ENCODE measurements at places on chromosomes 16 and 17.

GRCh38 chr17:79630126-79630525 lies 19.3 kb upstream of the RBFOX3 start:
- no peak for DNase-seq

- no peak for DNase-seq
Observed at GRCh38 chr16:15443753-15444152, 9.4 kb downstream of the BMERB1 start.

GRCh38 chr17:61451538-61452300 lies 503 bp upstream of the TBX4 start:
- peak; percentile 22 for DNase-seq

DNA sequence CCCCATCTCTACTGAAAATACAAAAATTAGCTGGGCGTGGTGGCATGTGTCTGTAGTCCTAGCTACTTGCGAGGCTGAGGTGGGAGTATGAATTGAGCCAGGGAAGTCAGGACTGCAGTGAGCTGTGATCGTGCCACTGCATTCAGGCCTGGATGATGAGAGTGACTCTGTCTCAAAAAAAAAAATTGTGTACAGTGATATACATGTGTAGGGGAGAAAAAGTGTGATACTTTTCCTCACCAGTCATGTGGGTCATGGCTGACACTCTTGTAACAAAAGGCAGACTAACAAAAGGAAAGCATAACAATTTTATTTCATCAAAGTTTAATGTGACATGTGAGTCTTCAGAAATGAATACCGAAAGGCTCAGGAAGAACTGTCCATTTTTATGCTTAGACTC lies 2.0 kb upstream of the ABCC12 start:
- DNase-seq, result no peak

GRCh38 chr17:67829331-67829730 lies 4.0 kb downstream of the BPTF start:
- no peak for DNase-seq

DNA sequence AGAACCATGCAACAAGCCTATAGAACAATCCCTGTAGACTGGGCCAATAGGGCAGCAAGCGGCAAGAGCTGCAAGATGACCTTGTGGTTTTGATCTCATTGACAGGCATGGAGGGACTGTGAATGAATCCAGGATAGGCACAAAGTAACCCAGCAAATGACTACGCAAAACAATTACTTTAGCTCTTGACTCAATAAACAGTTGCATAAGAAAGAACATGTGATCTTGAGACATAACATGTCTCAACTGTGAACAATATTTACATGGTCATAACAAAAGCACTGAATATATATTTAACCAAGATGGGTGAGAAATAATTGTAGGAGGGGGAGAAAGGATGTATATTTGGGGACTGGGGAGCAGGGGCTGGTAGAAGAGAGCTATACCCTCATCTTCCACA lies 313.7 kb upstream of the CDH5 start:
- no peak for DNase-seq

DNA sequence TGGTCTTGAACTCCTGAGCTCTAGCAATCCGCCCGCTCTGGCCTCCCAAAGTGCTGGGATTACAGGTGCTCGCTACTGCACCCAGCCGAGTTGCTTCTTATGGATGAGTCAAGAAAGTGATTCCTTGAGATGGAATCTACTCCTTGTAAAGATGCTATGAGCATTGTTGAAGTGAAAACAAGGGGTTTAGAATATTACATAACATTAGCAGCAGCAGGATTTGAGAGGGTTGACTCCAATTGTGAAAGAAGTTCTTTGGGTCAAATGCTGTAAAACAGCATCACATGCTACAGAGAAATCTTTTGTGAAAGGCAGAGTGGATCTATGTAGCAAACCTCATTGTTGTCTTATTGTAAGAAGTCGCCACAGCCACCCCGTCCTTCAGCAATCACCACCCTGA lies 72.7 kb downstream of the NT5M start:
- no peak for DNase-seq

DNA sequence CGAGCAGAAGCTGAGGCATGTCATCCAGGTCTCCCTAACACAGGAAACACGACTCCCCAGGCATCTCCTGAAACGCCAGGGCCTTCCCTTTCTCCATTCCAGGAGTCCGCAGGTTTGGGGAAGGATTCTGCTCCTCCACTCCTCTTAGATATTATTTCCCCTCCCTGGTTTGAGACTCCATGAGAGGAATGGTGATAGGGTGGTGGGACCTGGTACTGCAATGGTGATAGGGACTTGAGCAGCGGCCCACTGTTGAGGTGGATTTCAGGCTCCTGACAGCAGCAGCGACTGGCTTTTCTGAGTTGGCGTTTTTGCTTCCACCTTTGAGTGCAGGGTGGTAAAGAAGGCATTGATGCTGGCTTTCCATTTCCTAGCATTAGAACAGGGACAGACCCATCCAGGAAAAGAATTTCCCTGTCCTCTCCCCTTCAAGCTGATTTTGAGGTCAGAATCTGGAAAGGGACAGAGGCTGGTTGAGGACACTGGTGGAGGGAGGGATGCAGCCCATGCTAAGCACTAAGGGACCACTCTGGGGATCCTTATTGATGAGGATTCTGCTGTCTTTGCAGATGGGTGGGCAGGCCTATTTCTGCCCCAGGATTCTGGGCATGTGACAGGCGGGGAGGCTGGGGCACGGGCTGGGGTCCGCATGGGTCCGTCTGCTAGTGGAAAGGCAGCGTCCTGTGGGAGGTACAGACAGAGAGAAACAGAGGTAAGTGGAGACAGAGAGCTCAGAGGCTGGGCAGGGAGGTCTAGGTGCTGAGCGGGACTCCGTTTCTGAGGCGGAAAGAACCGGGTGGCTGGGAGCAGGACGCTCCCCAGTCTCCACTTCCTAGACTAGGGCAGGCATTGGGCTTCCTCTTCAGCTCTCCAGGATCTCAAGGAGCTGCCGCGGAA lies 1.3 kb upstream of the TBX4 start:
- no peak for DNase-seq

- peak; percentile 23 for DNase-seq
Observed at GRCh38 chr16:84138824-84139627, 6.0 kb downstream of the HSDL1 start.

- no peak for DNase-seq
Observed at GRCh38 chr17:3657874-3658783, 10.2 kb downstream of the TAX1BP3 start.

DNA sequence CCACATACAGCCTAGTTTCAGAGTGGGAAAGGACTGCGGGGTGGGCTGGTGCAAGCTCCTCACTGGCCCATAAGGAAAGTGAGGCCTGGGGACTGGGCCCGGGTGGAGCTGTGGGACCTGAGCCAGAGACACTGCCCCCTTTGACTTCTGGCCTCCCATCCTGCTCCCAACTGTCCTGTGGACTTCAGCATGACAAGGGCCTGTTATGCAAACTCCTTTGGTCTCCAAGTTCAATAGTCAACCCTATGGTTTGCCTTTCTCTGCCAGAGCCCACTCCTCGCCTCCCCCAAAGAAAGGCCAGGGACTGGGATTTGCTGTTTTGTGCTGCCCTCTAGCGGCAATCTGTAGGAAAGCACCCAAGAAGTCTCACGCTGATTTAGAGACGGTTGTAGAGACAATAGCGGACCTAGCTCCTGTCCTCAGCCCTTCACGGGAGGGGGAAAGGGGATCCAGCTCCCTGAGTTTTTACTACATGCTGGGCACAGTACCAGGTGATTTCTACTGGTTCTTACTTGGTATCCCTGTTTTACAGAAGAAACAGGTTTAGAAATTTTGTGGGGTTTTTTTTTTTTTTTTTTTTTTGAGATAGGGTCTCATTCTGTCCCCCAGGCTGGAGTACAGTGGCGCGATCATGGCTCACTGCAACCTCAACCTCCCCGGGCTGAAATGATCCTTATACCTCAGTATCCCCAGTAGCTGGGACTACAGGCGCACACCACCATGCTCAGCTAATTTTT lies 1.2 kb upstream of the TLCD3B start:
- peak; percentile 58 for DNase-seq

DNA sequence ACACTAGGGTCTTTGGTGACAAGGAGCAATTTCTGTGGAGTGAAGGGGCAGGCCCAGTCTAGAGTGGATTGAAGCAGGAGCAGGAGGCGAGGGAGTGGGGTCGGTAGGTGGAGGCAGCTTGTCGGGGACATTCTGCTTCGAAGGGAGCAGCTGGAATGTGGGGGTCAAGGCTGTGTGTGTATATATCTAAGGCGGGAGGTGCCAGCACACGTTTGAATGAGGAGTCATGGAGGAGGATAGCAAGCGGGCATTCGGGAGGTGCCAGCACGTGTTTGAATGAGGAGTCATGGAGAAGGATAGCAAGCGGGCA lies 17.7 kb downstream of the NT5M start:
- DNase-seq, result no peak

DNA sequence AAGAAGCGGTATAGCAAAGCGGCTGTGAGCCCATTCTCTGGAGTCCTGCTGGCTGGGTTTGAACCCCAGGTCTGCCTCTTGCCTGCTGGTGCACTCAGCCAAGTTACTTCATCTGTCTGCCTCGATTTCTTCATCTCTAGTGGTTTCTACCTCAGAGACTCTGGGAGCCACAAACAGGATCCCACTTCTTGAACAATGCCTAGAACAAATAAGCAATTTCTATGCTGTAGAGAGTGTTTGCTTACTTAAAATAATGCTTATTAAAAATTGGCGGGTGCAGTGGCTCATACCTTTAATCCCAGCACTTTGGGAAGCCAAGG lies 75.5 kb downstream of the CMIP start:
- DNase-seq, result no peak

DNA sequence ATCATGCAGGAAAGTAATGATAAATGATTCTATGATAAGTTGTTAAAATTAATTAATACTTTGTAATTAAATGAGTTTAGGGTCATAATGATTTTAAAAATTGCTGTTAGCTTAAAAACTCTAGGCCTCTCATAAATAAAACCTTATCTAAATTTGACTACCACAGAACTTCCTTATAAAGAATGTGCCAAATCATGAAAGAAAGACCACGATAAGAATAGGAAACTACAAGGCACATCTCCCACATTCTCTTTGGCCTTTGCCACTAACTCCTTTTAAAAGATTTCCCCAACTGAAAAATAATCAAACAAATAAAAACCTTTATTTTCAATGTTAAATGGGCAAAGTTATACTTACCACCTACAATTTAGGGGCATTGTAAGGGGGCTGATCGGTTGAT lies 164.6 kb upstream of the C17orf78 start:
- DNase-seq, result no peak

DNA sequence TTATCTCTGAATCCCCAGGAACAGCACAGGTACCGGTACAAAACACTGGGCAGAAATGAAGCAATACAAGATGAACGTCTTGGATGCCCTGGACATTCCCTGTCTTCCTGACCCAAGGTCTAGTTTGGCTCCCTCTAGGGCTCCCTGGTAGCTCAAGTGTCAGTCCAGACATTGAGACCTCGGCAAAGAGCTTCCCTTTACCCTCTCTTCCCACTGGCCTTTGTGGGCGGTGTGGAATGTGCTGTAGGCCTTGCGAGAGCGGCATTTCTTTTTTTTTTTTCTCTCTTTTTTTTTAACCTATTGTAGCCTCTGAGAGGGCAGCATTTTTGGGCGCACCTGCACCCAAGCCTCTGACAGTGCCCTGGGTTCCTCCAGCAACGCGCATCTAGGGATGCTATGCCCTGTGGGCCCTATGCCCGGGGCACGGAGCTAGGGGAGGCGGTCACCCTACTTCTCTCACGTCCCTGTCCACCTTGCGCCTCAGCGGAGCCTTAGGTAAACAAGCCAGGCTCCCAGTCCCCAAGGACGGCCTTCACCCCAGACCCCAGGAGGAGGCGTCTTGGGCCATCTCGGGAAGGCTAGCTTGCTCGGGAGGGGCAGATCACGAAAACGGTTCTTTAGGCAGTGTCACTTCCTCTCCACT lies 1.2 kb upstream of the NFATC3 start:
- no peak for DNase-seq

GRCh38 chr17:79007504-79008381 lies 1.8 kb downstream of the CANT1 start:
- DNase-seq, result no peak

DNA sequence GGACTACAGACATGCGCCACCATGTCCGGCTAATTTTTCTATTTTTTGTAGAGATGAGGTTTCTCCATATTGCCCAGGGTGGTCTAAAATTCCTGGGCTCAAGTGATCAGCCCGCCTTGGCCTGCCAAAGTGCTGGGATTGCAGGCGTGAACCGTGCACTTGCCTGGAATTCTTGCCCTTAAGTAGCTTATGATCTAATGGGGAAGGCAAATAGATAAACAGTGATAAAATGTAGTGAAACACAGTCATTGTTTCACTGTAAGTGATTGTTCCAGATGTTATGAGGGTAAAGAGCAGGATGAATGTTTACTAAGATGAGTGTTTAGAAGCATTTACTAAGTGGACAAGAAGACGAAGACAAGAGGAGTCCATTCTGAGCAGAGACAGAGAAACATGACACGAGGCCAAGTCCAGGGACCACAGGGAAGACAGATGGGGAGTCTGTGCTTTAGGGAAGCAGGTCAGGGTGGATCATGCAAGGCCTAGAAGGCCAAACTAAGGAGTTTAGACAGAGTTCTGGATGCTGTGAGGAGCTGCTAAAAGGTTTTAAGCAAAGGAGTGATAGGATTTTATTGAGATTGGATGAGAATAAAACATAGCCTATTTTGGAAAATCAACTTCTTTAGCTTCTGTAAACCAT lies 36.9 kb downstream of the YPEL2 start:
- DNase-seq, result no peak

- no peak for DNase-seq
Observed at GRCh38 chr16:88013091-88013609, 61.9 kb downstream of the BANP start.

DNA sequence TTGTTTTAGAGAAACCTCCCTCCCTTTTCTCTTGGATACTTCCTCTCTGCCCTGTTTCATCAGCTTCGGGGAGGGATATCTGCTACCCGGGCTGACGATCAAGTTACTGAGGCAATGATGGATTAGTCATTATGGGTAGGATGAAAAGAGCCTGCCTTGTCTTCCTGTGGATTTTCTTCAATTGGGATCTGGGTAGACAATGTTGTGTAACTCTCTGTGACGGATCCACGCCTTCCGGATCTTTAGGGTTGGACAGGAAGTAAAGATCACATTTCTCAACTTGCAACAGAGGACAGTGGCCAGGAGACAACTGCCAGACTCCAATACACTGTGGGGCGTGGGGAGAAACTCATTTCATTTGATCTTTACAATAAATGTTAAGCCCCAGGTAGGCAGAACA lies 11.3 kb upstream of the CHST6 start:
- DNase-seq, result peak; percentile 81

DNA sequence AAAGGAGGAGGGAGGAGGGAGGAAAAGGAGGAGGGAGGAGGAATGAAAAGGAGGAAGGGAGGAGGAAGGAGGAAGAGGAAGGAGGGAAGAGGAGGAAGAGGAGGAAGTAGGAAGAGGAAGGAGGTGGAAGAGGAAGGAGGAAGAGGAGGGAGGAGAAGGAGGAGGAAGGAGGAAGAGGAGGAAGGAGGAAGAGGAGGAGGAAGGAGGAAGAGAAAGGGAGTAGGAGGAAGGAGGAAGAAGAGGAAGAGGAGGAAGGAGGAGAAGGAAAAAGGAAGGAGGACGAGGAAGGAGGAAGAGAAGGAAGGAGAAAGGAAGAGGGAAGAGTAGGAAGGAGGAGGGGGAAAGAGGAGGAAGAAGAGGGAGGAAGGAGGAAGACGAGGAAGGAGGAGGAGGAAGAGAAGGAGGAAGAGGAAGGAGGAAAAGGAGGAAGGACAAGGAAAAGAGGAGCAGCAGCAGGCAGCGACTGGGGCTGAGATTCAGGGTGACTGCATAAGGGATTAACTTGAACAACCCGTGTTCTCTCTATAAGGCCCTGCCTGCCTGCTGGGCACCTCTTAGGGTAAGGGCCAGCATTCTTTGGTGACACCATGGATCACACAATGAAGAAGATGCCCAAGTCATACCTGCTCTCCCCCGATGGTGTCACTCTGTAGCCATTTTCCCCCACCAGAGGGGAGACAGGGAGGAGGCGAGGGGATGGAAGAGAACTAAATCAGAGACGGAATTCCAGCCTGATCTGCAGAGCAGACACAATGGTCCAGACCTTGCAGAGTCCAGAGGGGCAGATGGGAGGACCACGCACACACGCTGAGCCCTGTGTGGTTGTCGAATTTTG lies 1.4 kb upstream of the IL34 start:
- DNase-seq, result no peak

All from fibroblast of skin of right quadriceps (primary cell).